Stimulated activated CD8-positive, alpha-beta memory T cell treated with anti-CD3 and anti-CD28 coated beads, Interleukin-7, amount 100 ng/mL, for 24 hours (primary cell): ENCODE measurements at places on chromosomes 7 and 10.

- no peak for DNase-seq
Measured at GRCh38 chr7:151686826-151687225, 167.1 kb upstream of the RHEB start.

DNA sequence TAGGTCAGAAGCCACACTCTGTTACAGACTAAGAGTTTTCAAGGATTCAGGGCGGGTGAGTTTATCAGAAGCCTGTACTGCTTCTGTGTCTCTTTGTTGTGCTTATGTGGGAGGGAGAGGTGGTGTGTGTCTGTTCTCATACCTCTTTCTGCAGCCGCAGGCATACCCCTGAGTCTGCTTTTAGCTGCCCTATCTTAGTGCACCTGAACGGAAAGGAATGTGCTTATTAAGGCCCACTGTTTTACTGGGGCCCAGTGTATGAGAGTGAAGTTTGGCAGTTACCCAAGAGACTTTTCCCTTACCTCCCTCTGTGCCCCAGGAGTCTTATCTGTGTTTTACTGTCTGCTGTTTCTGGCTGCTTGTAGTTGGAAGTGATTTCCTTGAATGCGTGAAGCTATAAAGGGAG lies 104.3 kb downstream of the TYW1 start:
- DNase-seq = no peak

- DNase-seq = no peak
Measured at GRCh38 chr7:100567751-100568175, 5.9 kb downstream of the SAP25 start.

DNA sequence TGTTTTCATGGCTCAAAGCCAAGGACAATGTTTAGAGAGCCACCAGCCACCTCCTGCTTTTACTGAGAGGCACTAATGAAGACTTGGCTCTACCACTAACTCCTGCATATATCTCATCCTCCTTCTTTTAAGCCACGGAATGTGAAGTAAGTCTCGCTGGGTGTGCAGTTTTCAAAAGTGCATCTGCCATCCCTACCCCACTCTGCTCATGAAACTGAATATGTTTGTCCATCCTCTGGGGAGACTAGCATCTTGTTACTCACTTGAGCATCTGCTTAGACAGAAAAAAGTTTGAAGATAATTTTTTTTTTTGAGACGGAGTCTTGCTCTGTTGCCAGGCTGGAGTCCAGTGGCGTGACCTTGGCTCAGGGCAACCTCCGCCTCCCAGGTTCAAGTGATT lies 40.8 kb downstream of the EPDR1 start:
- DNase-seq = no peak
